GM04503 (cell line): ENCODE measurements at places on chromosomes 7 and 10.

GRCh38 chr7:100604976-100605911, 3.1 kb downstream of the PCOLCE start:
- DNase-seq = no peak

DNA sequence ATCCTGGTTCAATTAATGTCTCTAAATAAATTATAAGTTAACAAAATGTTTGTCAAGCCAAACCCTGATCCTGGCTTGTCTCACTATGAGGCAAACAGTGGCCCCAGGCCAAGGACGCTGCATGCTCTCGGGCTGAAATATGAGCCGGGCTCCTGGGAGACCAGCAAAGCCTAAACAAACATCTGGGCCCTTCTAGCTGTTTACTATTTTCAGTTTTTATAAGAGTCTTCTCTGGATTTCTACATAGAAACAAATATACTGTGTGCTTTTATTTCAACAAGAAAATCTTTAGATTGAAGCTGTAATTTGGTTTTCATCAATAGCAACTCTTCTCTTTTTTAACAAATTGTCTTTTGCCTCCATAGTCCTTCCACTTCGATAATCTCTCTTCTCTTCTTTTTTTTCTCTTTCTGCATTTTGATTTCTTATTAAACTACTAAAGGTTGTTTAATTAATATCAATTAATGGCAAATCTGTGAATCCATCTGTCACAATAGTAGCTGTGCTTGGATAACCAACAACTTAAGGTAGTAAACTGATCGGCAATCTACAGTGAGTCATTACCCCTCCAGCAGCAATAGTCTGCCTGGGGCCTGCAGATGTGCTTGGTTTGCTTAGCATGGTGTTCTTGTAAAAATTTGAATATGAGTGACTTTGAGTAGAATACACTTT, 83.3 kb upstream of the DNAJC1 start:
- DNase-seq = peak; percentile 39

DNA sequence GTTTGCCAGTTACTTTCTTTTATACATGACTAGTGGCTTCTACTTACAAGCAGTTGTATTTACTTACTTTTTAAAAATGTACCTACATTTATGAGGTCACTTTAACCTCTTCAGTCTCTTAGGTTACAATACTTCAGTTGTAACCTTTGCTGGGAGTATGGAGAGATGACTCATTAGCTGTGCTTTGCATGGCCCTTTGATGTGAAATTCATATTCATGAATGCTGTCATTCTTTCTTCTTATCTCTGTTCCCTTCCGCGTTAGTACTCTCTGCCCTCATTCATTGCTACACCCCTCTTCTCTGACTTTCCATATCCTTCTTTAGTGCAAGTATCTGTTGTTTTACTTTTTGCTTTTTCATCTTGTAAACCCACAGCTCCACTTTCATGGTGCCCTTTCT, 164.3 kb downstream of the BMPER start:
- DNase-seq = no peak

- DNase-seq = no peak
Observed at GRCh38 chr7:27158436-27159265, 2.2 kb upstream of the HOXA7 start.

GRCh38 chr7:54546081-54546985, 4.2 kb downstream of the VSTM2A start:
- no peak for DNase-seq

- no peak for DNase-seq
Observed at GRCh38 chr10:35136263-35136815, 9.7 kb downstream of the CREM start.

- DNase-seq = no peak
Observed at GRCh38 chr10:47295411-47295810, 4.6 kb upstream of the GDF10 start.

DNA sequence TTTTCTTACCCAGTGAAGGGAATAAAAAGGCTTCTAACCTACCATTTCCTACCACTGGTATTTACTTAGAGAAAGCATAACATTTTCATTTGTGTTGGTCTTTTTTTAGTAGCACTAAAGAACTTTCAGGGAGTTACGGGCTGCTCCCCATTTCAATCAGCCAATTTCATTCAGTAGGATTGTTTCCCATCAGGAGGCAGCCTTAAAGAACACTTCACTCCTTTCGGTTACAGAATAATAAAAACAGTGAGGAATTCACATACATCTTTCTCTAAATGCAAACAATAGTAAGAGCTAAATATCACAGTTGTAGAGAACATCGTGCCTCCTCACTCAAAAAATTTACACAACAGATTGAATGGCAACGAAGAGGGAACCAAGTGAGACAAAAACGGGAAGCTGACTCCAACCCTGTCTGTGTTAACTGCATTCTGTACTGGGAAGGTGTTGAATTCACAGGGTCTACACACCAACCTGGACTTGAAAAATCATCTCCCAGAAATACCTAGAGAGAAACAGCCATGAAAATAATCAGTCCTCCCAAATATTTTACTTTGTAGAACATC, 55.5 kb upstream of the ABLIM1 start:
- DNase-seq = no peak

- no peak for DNase-seq
Observed at GRCh38 chr10:55734112-55734511, 626.9 kb downstream of the ZWINT start.

DNA sequence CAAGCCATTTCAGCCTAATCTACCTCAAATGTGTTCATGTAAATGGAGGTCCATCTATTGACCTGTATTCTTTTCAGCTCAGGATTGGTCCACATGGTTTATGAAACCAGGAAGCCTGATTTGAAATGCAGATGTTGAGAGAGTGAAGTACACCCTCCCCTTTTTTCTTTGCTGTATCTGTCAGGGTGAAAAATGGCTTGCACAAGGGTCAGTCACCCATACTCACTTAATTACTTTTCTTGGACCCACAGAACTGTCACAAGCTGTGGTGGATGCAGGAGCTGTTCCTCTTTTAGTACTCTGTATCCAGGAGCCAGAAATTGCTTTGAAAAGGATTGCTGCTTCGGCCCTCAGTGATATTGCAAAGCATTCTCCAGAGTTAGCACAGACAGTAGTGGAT, 41.2 kb downstream of the SPAG6 start:
- DNase-seq = no peak

DNA sequence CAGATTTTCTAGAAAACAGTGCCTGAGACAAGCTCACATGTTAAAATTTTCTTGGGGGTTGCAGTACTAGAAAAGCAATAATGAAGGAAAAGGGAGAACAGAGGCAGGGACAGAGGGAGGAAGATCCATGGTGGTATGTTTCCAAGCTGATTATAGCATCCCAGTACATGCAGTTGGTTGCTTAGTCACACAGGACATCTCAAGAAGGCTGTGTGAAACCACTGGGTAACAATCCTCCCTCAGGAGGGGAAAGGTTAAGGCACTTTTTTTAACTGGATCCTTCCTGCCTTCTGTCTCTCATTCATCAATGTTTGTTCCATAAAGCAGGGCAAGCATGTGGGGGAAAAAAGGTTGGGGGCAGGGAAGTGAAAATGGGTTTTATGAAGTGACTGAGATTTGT, 6.1 kb upstream of the IMMP2L start:
- no peak for DNase-seq

GRCh38 chr10:97204826-97205679, 19.3 kb upstream of the SLIT1 start:
- no peak for DNase-seq

DNA sequence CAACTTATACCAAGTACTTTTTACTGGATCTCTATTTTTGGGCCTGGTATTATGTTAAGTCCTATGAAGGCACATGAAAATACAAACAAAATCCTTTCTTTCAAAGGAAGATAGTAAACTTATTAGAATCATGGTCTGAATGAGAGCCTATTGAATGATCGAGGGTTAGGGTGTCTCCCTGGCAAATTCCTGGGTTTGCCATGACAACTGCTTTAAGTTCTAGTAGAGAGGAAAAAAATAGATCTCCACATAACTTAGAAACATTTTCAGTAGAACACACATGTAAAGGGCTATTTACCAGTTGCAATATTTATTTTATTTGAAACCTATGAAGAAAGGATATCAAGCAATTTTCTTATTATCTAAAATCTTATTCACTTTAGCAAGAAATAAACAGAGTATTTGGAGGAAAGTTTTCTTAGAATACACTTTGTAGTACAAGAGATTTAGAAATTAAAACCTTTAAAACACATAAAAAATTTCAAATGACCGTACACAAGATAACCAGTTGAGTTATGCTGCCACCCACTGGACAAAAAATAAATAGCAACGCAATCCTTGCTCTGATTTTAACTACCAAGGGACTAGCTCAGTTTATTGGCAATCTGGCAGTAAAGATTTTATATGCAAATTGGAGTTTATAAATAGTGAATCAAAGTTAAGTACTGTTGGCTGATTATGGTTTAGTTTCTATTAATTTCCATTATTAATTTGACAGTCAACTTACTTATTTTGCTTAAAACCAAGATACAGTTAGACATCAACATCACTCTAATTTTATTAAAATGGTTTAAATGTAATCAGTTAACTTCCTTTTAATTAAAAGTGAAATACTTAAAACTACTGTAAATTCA, 33.9 kb downstream of the CACUL1 start:
- DNase-seq = no peak
